ENCODE measurements at places on chromosomes 3 and 15.

DNA sequence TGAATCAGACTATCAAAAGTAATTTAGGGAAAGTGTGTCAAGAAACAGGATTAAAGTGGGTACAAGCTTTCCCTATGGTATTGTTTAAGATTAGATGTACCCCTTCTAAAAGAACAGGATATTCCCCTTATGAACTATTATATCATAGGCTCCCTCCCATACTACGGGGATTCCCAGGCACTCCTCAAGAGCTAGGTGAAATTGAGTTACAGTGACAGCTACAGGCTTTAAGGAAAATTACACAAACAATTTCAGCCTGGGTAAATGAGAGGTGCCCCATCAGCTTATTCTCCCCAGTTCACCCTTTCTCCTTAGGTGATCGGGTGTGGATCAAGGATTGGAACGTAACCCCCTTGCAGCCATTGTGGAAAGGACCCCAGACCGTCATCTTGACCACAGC is 240.8 kb upstream of the CNTN6 start:
- no peak for ATAC-seq

GRCh38 chr15:39661776-39662175 is 80.9 kb downstream of the THBS1 start:
- peak; percentile 51 for ATAC-seq

DNA sequence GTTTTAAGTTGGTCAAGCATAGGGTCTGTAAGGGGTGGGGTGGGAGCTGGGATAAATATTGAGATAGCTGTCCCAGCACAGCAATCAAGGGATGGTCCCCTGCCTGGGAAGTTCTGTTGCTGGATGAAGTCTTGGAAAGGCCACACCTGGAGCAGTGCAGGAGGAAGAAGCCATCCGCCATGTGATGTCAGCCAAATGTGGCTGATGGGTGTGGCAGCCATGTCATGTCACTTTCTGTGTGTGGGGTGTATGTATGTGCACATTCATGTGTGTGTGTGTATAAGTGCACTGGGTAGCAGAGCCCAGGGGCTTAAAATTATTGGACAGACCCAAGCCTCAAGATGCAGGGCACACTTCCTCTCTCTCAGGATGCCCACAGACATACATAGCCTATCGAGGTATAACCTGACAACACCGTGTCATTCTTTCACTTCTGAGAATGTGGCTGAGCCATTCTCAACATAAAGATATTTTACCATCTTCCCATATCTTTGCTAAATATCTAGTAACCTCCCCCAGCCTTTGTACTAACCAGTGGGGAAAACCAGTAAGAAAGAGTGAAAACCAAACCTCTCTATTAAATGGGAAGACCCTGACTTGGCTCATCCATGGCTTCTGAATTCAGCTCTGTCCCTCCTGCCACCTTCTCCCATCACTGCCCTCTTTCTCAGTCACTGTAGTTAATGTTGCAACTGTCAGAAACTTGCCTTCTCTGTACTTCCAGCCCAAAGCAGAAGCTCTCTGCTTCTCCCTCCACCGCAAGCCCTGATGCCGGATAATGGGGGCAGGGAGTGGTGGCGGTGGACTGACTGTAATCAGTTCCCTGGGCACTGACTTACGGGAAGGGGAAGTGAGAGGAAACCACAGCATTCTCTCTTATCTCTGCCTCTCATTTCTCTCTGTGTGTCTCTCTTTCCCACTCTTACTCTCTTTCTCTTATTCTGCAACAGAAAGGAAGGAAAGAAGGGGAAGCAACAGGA is 11.2 kb downstream of the TNFSF10 start:
- ATAC-seq: no peak

- no peak for ATAC-seq
These were observed 48.1 kb upstream of the GK5 start for GRCh38 chr3:142273501-142273900.

DNA sequence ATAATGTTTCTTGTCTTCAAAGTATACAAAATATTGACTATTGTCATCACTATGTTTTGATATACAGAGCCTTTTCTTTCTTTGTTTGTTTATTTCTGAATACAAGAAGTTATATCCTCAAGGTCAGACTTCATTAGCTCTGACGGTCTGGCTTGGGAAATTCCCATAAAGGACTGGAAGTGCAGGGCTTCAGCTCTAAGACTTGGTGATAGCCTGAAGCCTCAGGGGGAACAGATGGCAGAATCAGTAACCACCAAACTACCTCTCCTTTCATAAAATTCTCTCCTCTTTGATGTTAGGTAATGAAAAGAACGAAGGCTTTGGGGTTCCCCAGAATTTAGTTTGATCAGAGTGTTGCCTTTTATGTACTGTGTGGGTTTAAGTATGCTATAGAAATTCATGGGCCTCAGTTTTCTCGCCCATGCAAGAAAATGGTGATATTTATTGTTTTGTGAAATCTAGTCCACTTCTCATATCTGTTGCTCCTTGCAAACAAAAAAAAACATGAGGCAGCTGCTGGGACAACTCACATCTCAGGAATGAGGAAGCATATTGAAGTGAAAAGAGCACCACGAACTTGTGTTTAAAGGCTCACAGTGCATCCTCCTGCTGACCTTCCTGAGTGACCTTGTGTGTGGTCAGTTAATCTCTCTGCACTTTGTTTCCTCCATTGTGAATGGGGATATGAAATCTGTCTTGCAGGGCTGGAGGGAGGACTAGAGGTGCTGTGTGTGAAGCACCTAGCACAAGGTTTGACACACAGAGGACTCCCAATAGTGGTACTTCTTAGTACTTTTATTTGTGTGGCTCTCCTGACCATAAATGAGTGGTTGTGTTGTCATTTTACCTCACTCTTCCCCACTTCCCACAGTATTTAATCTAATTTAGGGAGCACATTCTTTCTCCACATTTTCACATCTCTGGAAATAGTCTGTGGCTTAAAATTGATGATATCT is 569.8 kb upstream of the IL12A start:
- peak; percentile 57 for ATAC-seq

- no peak for ATAC-seq
These were observed 151.1 kb upstream of the ARHGEF26 start for GRCh38 chr3:153970047-153970446.

GRCh38 chr15:73826711-73827251 is 46.6 kb upstream of the TBC1D21 start:
- no peak for ATAC-seq

DNA sequence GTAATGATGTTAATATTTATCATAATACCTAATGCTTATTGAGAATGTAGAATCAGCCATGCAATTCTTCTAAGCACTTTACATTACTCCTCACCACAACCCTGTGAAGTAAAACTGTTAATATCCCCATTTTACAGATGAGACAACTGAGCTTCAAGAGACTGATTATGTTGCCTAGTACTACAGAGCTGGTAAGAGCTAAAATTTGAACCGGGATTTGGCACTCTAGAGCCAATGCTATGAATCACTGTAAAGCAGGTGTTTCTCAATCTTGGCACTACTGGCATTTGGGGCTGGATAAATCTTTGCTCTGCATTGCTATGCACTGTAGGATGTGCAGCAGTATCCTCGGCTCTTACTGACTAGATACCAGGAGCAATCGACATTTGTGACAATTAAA is 367.7 kb downstream of the MAGI1 start:
- ATAC-seq: no peak

DNA sequence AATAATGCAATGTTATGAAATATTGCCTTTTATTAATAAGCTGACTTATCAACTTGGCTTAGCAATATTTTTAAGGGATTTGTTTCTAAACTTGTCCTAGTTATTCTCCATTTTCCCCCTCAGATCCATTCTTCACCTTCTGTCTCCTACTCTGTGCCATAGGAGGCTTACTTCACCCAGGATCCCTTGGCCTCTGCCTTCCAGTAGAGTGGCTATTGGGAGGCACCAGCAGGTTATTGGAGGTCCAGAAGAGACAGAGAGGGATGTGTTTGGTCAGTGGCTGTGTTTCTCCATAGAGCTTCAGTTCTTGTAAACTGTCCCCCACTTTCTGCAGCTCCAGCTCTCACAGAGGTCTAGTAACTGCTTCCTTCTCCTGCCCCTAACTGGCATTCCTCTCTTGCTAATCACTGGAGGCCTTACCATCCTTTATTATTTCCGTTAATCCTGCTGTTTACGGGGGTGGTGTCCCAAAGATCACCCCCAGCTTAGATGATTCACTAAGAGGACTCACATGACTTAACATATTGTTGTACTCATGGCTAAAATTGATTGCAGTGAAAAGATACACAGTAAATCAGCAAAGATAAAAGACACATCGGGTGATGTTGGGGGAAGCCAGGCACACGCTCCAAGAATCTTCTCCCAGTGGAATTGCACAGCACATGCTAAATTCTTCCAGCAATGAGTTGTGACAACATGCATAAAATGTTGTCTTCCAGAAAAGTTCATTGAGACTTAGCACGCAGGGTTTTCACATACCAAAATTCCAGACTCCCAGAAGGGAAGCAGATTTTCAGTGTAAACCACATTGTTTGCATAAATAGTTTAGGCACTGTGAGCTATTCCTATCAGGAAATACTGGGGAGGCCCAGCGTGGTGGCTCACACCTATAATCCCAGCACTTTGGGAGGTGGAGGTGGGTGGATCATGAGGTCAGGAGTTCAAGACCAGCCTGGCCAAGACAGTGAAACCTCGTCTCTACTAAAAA is 67.5 kb downstream of the RPL22L1 start:
- ATAC-seq: peak; percentile 92

DNA sequence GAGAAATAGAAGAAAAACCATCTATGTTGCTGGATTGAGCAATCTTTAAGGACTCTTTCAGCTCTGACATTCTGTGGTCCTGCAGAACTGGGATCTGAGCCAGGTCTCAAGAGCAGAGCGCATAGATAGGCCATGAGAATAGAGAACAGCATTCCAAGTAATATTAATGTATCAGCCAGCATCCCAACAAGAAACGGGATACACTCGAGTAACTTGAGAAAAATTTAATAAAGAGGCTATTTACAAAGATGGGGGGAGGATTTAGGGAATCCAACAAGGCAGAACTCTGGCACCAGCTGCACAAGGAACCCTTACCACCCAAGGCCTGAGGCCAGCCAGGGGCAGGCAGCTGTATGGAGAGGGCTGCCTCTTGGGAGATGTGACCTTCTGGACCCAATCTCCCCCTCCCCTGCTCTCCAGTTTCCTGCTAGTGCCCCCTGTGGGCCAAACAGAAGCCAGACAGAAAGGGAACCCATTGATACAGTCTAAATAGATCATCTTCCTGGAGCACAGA is 8.2 kb downstream of the TMOD2 start:
- peak; percentile 93 for ATAC-seq

DNA sequence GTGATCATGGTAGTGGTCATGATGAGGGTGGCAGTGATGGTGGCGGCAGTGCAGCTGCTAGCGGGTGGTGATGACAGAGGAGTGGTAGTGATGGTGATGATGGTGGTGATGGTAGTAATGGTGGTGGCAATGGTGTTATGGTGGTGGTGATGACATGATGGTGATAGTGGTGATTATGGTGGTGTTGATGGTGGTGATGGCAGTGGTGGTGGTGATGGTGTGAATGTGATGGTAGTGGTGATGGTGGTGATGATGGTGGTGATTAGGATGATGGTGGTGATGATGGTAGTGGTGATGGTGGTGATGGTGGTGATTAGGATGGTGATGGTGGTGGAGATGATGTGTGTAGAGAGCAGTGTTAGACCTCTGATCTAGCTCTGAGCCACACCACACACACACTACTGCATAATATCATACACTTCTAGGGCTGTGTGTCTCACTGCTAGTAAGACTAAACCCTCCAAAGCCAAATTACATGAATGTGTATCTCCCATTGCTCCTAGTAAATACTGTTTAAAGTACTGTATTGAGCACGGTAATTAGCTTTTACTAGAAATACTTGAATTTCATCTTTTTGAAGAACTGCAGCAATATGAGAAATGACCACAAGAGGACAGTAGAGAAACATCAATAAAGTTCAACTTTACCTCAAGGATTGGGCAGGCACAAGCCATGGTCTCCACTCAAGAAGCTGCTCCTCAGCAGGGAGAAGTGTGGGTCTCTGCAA is 28.8 kb downstream of the TMED3 start:
- peak; percentile 82 for ATAC-seq

DNA sequence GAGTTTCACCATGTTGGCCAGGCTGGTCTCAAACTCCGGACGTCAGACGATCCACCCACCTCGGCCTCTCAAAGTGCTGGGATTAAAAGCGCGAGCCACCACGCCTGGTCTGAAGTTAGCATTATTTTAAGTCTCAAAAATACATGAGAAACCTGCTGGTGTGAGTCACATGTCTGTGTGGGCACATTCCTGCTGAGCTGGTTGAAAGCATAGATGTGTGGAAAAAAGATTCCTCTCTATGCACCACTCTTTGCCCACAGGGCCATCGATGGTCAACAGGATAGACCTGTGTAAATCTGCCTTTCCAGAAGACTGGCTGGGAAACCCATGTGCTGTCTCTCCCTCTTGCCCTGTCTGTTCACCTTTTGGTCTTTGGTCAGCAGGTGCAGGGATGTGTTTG is 63.5 kb downstream of the CHRD start:
- no peak for ATAC-seq

DNA sequence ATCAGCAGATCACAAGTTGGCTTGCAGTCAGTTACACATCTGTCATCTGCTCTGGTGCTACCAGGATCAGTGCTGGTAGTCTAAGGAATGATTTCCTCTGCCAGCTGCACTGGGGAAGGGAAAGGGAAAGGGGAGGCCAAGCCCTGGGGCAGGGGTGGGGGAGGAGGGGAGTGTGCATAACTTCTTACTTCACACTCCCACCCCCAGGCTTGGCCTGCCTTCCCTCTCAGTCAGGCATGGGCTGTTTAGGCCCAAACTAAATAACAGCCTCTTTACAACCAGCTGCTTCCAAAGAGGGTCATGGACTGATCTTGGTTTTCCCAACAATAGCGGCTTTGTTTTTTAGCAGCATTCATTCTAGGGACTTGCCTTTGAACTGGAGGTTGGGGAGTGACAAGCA is 86.1 kb upstream of the PSMD6 start:
- no peak for ATAC-seq

- ATAC-seq: no peak
These were observed 139.5 kb downstream of the KCNAB1 start for GRCh38 chr3:156259896-156260295.

- ATAC-seq: peak; percentile 34
These were observed 724.7 kb upstream of the ZNF385D start for GRCh38 chr3:22475665-22476240.

DNA sequence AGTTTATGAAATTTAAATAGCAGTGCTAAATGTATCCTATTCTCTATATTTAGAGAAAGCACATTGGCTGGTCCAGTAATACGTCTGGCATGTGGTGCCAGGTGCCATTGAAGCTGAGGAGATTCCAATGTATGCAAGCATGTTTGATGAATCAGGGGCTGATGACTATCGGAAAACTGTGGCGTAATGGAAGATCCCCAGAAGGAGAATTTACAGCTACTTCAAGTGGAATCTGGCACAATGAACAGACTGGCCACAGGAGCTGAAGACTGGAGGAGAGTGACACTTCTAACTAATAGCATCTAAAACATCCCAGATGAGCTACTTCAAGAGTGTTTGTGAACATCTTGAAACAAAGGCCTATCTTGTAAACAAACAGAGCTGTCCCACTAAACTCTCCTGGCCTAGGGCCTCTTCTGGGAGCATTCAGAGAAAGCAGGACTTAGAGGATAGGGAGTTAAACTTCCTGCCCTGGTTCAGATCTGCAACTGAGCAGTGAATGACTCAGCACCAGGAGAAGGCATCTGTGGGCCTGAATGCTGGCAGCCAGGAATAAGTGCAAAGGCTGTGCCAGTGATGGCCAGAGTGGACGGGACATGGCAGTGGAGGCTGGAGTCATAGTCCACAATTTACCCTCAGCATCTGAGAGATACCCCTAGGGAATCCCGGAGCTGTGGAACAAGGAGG is 15.2 kb upstream of the ACTC1 start:
- ATAC-seq: peak; percentile 91
